ENCODE measurements at places on chromosomes 2 and 18.

- peak; percentile 23 for DNase-seq
These were observed 59.1 kb downstream of the ARL4C start for GRCh38 chr2:234437642-234438304.

DNA sequence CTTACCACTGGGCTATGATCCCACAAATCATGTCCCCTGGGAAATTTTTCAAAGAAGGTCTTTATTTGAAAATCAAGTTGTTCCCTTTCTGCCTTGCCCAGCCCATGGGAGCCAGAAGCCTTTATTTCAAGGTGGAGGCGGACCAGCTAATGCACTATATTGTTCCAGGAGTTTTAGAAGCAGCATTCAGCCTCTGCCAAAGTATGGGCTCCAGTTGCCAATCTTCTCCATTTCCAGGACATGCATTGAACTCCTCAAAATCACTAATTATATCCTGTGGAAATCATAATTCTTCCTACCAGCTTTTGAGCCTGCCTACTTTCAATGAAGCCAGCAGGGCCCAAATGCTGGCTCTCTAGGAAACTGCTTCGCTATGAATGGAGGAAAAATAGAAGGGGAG, 195.8 kb downstream of the RAD51AP2 start:
- DNase-seq = no peak

- peak; percentile 88 for DNase-seq
These were observed 284.7 kb downstream of the LRRTM1 start for GRCh38 chr2:80019571-80020460.

GRCh38 chr2:69080071-69080470, 67.1 kb downstream of the ANTXR1 start:
- DNase-seq = no peak

GRCh38 chr2:101658387-101658786, 39.1 kb upstream of the MAP4K4 start:
- no peak for DNase-seq

DNA sequence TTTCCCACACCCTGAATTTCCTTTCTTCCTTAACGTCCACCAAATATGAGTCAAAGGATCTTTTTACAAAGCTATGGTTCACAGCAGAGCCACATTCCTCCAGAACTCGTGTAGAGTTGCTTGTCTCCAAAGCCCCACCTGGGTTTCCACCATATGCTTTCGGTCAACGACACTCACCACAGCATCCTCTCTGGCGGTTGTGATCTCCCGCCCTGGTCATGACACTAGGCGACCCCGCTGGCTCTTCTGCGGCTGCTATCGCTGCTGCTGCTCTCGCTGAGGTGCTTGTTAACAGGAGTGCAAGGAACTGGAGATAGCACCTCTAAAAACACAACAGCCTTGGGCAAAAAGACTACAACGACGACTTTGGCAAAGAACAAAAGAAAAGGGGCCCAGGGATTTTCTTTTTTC, 340 bp downstream of the SLC40A1 start:
- no peak for DNase-seq

DNA sequence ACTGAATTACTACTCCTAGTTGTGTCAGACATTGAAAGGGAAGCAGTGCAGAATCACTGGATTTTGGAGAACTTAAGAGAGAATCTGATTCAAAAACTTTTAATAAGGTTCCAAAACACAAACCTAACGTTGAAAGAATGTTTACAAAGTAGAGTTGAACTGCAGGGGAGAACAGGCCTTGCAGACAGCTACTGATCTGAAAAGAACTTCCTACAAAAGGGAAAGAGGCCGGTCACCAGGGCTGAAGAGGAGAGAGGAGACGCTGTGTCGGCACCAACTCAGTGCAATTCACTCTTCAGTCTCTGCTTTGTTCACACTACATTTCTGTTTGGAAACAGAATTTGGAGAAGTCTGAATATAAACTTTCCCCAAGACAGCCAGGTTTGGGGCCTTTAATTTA, 124.0 kb downstream of the GAREM1 start:
- no peak for DNase-seq

DNA sequence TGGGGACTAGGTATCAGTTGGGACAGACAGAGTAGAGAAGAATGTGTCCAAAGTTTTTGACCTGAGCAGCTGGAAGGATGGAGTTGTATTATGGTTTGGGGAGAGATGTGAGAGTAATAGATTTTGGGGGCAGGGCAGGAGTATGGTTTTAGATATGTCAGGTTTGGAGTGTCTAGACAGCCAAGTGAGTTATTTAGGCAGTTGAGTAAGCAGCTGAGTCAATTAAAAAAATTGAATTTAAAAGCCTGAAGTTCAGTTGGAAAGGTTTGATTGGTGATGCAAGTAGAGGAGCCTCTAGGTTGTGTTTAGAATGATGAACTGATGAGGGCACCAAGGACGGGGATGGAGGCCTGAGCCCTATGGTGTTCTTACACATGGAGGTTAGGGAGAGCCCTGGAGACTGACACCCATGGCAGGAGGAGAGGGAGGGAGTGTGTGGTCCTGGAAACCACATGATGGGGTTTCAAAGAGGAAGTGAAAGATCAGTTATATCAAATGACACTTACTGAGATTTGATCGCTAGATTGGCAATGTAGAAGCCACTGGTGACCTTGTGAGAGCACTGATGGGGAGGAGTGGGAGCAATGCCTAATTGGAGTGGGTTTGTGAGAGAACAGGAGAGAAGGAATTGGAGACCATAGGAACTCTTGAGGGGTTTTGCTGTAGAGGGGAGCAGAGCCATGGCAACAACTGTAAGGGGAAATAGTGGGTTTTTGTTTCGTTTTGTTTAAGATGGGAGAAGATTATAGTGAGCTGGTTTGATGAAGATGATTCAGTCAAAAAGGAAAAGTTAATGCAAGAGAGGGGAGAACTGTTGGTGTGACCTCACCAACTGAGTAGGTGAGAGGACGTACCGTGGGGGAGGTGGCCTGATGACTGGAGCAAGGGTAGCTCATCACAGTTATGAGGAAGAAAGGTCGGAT, 10.3 kb downstream of the ITGA6 start:
- DNase-seq = no peak

DNA sequence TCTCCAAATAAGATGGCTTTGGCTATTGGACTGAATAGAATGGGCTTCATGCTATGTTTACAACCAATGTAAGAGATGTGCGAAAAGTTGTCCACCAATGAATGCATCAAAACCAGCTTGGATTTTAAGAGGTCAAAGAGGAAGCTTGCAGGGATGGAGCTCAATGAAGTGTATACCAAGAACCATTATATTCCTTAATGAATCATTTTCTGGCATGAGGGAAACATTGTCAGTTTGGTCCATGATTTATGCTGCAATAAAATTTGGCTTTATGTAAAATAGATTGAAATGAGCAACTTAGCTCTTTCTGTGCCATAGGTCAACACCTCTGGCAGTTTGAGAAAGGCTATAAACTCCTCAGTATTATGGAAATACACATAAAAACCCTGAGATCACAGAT, 107.3 kb downstream of the SH3BP4 start:
- DNase-seq = no peak

DNA sequence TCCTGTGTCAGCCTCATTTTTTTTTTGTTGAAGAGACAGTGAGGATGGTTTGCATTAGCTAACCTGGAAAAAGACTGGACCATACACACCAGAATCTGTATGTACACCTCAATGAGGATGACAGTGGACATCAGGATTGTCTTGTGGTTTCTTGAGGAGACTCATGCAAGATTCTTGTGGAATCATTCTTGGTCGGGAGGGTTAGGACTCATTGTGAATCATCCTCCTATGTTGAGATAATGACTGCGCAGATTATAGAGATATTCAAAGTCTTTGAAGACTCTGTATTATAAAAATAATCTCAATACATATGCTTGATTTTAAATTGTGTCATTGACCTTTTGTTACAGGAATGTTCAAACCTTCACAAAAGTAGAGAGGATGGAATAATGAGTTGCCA, 49.1 kb upstream of the DOCK10 start:
- no peak for DNase-seq

DNA sequence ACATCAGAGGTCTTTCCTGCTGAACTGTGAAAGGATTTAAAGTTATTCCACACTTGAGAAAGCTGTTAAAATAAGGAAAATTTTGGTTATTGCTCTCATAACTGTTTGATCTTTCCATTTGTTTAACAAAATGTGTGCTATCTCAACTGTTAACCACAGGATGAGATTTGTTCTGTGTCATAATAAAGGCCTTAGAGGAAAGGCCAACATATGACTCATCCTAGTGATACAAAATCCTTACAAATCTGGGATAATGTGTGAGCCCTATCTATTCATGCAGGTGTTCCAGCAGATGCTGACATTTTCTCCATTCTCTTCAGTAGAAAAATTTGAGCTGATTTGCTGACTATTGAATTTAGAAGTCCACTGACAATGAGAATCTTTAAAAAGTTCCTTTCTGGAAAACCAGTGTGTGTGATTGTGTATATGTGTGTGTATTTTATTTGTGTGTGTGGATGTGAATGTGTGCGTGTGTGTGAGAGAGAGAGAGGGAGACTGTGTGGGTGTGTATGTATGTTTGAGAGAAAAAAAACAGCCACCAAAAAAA, 1111.9 kb upstream of the GYPC start:
- no peak for DNase-seq

DNA sequence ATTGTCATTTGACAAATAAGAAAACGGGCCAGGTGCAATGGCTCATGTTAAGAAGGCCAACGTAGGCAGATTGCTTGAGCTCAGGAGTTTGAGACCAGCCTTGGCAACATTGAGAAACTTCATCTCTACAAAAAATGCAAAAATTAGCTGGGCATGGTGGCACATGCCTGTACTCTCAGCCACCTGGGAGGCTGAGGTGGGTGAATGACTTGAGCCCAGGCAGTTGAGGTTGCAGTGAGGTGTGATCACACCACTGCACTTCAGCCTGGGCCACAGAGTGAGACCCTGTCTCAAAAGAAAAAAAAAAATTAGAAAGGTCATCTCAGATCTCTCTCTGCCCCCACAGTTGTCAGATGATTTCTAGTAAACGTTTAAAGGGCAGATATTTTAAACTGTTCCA, 4.4 kb downstream of the SESTD1 start:
- no peak for DNase-seq

- DNase-seq = no peak
These were observed 43.4 kb downstream of the MC4R start for GRCh38 chr18:60329131-60329530.

- DNase-seq = no peak
These were observed 19.6 kb upstream of the YPEL5 start for GRCh38 chr2:30127016-30127893.

DNA sequence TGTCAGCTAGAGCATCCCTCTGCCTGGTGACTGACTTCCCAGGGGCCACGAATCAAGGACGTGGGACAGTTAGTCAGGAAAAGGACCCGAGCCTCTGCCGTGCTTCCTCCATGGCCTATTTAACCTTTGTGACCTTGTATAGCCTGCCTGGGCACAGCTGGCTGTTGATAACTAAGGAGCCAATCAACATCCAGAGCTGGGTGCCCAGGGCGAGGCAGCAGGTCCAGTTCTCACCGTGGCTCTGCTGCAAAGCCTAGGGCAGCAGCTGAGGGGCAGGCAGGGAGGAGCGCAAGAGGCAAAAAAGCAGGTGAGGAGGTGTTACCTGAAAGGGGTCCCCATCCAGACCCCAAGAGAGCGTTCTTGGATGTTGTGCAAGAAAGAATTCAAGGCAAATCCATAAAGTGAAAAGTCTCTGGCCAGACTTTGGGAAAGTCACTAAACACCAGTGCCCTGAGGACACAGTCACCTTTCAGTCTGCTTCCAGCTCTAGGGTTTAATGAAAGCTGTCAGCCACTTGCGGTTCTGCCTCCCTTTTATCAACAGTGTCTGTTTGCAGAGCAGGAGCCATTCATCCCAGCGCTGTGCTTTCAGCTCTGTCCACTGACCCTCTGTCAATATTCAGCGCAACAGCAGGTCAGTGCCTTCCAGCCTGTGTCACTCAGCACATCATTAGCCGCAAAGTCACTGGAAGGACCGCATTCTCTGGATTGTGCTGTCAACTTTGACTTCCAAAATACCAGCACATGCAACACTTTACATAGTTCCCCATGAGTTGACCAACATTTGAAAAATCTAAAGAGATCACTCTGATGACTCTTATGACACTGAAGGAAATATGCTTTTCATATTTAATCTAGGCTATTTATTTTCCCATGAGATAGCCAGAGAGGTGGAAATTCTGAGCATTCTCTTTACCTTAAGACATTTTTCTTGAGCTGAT, 38.6 kb upstream of the ASAP2 start:
- no peak for DNase-seq

DNA sequence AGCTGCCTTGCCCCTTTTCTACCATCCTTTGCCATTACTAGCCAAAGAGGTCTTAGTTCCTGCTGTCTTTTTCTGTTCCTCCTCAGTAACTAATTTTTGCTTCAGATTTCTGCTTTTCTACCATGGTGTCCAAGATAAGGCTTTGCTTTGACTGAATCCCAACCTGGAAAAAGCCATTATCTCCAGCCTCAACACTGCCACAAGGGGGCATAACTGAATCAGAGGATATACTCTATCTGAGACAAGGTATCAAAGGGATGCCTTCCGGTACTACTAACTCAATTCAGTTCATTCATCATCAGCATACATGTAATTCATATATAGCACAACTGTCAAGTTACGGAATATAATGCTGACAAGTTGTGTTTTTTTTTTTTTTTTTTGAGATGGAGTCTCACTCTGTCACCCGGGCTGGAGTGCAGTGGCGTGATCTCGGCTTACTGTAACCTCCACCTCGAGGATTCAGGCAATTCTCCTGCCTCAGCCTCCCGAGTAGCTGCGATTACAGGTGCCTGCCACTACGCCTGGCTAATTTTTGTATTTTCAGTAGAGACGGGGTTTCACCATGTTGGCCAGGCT, 11.4 kb downstream of the OSGEPL1 start:
- DNase-seq = peak; percentile 32

- no peak for DNase-seq
These were observed 113.7 kb downstream of the XRCC5 start for GRCh38 chr2:216222650-216223352.

GRCh38 chr2:236941551-236941950, 144.1 kb upstream of the COPS8 start:
- DNase-seq = no peak

GRCh38 chr2:121731366-121731765, 5.3 kb downstream of the NIFK start:
- no peak for DNase-seq

- DNase-seq = no peak
These were observed 166.4 kb downstream of the TMEM247 start for GRCh38 chr2:46645681-46646162.

GRCh38 chr2:190277234-190278112, 42.2 kb downstream of the HIBCH start:
- DNase-seq = peak; percentile 37

DNA sequence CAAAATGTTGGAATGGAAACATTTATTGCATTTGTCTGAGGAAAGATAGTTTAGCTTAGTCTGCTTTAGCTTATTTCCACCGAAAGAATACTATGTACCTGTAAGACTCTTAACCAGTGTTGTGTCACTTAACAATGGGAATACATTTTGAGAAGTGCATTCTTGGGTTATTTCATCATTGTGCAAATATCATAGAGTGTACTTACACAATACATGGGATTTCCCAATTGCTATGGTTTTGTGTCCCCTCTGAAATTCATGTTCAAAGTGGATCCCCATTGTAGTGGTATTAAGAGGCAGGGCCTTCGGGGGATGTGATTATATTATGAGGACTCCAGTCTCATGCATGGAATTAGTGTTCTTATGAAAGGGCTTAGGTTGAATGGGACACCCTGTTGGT, 249.4 kb upstream of the UBE2E3 start:
- no peak for DNase-seq

GRCh38 chr2:115084446-115084845, 642.0 kb downstream of the DPP10 start:
- no peak for DNase-seq
